ENCODE measurements at places on chromosomes 5 and 9. TPM values are rescaled to one million over a fixed set of nuclear protein-coding genes. Genes with fewer than 3 reads are reported as not detected.

Gene HOMER1
- 41.6 TPM for total RNA-seq

Gene NEUROG1
- not detected for total RNA-seq

Gene SOX30
- 0.17 TPM for total RNA-seq

Gene NRG2
- total RNA-seq, result 0.13 TPM

Gene IL3
- total RNA-seq, result not detected

Gene SMIM32
- total RNA-seq, result 0.13 TPM

Gene CA9
- total RNA-seq, result 0.09 TPM

Gene CATSPER3
- total RNA-seq, result not detected

Gene ZMAT2
- total RNA-seq, result 62.2 TPM

DNA sequence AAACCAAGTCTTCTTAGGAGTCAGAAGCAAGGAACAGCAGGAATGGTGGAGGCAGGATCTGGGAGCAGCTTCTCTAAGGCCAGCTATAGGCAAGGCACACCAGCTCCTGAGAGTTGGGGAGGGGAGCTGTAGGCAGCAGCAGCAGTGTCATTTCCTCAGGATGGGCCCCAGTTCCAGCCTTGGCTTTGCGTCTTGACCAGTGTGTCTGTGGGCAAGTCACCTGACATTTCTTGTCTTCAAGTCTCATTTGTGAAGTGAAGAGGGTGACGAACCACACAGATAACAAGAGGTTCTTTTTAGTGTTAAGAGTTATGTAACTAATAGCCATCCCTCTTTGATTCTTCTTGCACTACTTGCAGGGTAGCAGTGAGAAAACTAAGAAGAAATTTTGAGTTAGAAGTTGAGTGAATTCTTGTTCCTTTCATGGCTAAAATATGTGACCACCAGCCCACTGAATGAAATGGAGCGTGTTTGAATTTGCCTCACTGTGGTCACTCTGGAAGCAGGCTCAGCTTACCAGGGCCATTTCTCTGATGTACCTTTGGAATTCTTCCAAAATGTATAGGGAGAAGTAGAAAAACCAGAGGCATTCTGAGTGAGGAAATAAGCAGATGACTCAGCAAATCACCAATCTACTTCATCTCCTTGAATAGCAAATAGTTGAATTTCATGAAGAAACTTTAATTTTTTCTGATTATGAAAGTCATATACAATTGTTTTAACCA is 42.4 kb downstream of the RHOBTB3 start:
- no peaks in the 10 kb centered on the region for H3K4me1 ChIP-seq
- H3K4me3 ChIP-seq, result no peak overlapping the region
- no peaks in the 10 kb centered on the region for H3K36me3 ChIP-seq
- no peaks in the 10 kb centered on the region for H3K27me3 ChIP-seq
- H3K27ac ChIP-seq, result no peak overlapping the region

DNA sequence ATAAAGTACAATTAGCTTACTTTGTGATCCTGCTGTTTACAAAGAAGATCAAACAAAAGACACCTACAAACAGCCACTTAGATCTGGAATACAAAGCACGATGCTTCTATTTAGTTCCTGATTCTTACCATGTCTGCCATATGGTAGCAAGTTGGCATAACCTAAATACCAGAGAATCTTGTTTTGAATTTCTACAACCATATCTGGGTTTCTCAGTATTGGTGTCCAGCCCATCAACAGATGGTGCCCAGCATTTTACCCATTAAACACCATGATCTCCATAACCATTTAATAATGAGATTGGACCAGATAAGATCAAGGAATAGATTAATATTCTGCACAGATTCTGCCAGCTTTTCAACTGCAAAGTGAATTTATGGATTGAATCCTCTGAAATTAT is 29.8 kb downstream of the SLC24A2 start:
- H3K27ac ChIP-seq, result no peak overlapping the region
- H3K4me3 ChIP-seq, result no peak overlapping the region
- H3K36me3 ChIP-seq, result no peaks in the 10 kb centered on the region
- no peak for DNase-seq
- H3K27me3 ChIP-seq, result no peaks in the 10 kb centered on the region

GRCh38 chr9:127913682-127914081 is 3.2 kb downstream of the ST6GALNAC4 start:
- peaks cover 23% of the 10 kb centered on the region for H3K27me3 ChIP-seq
- no peak overlapping the region for H3K27ac ChIP-seq
- DNase-seq, result no peak

GRCh38 chr5:74587300-74587699 is 53.2 kb downstream of the ENC1 start:
- H3K27me3 ChIP-seq, result no peaks in the 10 kb centered on the region
- H3K4me1 ChIP-seq, result peaks cover 44% of the 10 kb centered on the region

DNA sequence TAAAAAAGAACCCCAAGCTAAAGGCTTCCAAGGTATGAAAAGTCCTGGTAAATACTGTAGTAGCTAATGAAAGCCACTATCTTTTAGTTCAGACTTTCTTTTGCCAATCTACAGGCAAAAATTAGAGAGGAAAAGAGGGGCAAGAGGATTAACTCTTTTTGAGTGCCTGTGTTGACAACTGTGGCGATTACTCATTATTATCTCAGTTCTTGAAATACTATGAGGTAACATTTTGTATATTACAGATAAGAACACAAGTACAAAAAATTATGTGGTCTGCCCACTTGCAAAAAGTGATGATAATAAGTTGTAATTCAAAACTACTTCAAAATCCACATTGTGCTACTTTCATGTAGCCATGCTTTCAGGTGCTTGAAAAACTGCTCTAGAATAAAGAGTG is 144.0 kb downstream of the DTWD2 start:
- DNase-seq, result no peak
- no peak overlapping the region for H3K27ac ChIP-seq
- no peaks in the 10 kb centered on the region for H3K27me3 ChIP-seq
- H3K36me3 ChIP-seq, result no peaks in the 10 kb centered on the region

DNA sequence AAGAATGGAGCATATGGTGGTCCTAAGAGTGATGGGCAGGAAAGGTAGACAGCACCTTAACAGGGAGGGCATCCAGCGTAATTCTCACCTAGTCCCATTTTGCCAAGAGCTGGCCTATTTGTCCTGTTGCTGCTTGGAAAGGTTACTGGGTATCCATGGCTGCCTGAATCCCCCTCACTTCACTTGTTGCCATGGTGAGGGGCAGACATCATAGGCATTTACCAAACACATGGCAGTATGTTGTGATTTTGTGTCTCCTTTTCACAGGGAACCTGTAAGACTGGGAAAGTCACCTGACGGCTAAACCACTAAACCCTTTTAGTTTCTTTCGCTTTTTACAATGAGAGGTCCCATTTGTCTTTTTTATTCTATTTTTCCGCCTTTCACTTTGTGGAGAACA is 227.1 kb downstream of the CD180 start:
- no peaks in the 10 kb centered on the region for H3K36me3 ChIP-seq
- no peaks in the 10 kb centered on the region for H3K4me1 ChIP-seq
- H3K27me3 ChIP-seq, result no peaks in the 10 kb centered on the region
- H3K27ac ChIP-seq, result no peak overlapping the region
- H3K4me3 ChIP-seq, result no peak overlapping the region
- no peak for DNase-seq

GRCh38 chr5:95878417-95879323 is 56.1 kb upstream of the GLRX start:
- no peak overlapping the region for H3K4me3 ChIP-seq
- H3K27ac ChIP-seq, result no peak overlapping the region
- H3K27me3 ChIP-seq, result no peaks in the 10 kb centered on the region

DNA sequence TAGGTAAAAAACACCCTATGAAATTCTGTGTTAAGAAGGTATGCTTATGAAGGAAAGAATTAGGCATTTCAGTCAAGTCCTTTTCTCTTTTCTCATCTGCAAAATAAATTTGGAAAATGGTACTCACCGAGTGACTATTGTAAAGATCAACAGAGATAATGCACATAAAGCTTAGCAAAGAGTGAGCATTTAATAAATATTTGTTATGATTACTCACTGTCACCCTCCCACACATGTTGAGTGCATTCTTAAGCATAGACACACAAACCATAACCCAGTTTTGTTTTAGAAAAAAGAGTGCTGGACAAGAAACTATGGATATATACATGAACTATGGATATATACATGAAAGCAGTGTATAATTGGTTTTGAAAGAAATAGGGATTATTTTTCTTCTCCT is 54.7 kb upstream of the PRLR start:
- no peak overlapping the region for H3K4me3 ChIP-seq
- H3K36me3 ChIP-seq, result no peaks in the 10 kb centered on the region

- H3K36me3 ChIP-seq, result no peaks in the 10 kb centered on the region
- H3K27ac ChIP-seq, result no peak overlapping the region
- H3K27me3 ChIP-seq, result no peaks in the 10 kb centered on the region
- no peak for DNase-seq
- H3K4me1 ChIP-seq, result no peaks in the 10 kb centered on the region
These were observed 124.0 kb upstream of the PJA2 start for GRCh38 chr5:109533751-109534272.

DNA sequence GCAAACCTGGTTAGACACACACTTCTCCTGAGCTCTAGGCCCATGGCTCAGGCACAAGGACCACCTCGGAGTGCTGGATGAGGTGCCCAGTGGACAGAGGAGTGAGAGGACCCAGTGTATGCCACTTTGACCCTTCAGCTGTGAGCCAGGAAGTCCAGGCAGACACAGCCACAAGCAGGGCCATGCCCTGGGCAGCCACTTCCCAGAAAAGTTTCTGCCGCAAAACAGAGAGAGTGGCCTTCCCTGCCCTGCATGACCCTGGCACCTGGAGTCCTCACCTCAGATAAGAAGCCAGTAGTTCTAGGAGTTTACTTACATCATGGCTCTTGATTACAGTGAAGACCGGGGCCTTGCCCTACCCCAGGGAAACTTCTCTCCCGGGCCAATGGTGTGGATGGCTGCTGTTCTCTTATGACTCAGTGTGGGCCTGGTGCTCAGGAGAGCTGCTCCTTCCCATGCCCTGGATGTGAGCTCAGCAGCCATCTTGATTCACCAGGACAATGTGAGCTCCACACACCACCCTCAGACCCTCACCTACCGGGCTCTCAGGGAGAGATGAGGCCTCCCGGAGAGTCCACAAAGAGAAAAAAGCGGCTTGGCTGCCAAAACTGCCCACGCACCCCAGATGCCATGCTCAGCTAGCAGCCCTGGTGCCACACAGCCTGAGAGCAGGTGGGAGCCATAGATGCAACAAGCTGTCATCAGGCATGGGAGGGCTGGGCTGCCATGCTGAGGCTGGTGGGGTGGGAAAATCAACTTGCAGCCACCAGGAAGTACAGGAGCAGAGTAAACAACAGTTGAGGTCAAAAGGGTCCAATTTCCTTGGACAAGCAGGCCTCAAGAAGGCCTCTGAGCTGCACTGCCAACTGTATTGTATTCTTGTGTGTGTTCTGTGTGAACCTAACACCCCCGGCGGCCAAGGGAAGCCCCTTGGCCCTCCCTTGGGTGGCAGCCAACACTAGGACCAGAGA is 11.7 kb upstream of the IRF1 start:
- no peaks in the 10 kb centered on the region for H3K36me3 ChIP-seq
- H3K27ac ChIP-seq, result no peak overlapping the region
- no peaks in the 10 kb centered on the region for H3K27me3 ChIP-seq
- no peaks in the 10 kb centered on the region for H3K4me1 ChIP-seq
- H3K4me3 ChIP-seq, result no peak overlapping the region

DNA sequence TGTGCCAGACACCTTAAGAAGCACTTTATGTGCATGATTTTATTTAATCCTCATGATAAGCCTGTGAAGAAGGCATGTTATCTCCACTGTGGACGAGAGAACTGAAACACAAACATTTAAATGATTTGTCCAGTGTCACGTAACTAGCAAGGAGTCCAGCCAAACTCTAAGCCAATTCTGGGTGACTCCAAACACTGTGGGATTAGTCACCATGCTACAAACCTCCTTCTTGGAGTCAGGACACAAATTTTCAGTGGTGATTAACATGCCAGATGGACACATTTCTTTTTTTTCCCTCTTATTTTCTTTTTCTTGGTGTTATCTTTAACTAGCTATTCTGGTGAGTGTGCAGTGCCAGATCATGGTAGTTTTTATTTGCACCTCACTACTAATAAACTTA is 316.8 kb downstream of the NDUFS4 start:
- H3K27ac ChIP-seq, result no peak overlapping the region
- H3K4me1 ChIP-seq, result peaks cover 21% of the 10 kb centered on the region
- DNase-seq, result no peak
- no peak overlapping the region for H3K4me3 ChIP-seq
- H3K36me3 ChIP-seq, result no peaks in the 10 kb centered on the region
- H3K27me3 ChIP-seq, result no peaks in the 10 kb centered on the region

All from neural progenitor cell (in vitro differentiated cells).